ENCODE measurements at places on chromosomes 3 and 15.

- DNase-seq, result no peak
Measured at GRCh38 chr15:51658664-51659063, 22.6 kb upstream of the SCG3 start.

DNA sequence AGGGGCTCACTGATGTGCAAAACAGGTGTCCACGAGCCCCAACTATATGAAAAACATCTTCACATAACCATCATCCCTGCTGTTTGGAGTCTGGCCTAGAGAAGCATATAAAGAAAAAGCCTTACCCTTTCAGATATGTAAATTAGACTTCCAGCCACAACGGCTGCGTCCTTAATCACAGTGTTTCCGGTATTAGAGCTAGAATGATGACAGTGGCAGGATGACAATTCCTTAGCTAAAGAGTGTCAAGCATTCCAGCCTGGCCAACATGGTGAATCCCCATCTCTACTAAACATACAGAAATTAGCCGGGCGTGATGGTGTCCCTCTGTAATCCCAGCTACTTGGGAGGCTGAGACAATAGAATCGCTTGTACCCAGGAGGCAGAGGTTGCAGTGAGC, 19.5 kb upstream of the SAMD7 start:
- DNase-seq, result no peak

DNA sequence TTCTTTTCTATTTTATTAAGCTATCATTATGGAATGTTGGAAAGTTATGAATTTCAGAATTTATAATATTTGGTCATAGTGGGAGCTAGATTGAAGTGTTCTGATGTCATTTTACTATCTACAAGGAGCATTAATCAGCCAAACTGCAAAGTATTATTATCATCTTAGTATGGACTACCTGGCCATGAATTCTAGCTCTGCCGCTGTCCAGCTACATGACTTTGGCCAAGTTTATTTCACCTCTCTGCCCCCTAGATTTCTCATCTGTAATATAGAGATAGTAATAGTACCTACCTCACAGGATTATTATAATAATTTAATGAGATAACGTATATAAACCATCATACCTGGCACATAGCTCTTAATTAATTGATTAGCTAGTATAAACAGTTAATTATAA, 27.8 kb upstream of the ABHD10 start:
- no peak for DNase-seq

DNA sequence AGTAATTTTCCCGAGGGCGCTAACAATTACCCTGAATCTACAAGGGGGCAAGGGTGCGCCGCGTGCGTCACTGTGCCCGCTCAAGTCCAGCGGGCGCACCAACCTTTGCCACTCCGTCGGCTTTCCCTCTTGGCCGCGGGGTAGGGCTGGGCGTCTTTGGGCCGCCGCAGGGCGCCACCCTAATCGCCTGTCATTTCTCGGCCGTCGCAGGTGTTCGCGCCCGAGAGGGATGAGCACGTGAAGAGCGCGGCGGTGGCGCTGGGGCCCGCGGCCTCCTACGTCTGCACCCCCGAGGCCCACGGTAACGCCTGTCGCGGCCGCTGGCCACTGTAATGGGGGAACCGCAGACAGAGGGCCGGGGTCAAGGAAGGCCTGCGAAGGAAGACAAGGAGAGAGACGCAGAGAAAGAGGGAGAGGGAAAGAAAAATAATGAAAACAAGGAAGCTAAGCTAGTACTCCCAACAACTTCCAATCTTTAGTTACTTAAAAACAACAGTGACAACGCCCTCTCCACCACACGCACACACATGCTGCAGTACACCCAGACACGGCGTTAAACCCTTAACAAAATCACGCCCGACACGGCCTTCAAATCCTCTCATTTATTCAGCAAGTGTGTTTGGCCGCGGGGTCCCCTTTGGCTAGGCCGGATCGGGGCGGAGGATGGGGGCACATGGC, 3.8 kb downstream of the SKOR1 start:
- no peak for DNase-seq

DNA sequence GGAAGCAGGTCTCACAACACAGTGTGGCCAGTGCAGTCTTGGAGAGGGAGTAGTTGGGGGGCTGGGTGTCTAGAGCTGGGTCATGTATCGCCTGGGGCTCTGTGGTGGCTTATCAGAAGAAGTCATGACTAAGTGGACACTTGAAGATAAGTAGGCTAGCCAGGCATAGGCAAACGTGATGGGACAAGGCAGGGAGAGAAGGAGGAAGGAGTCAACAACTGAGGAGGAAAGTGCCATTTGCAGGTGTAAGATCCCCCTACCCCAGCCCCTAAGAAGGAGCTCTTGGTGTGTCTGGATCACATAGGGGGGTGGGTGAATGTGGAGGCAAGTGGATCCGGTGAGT, 352.3 kb downstream of the LRTM1 start:
- DNase-seq, result no peak

GRCh38 chr3:69690-70089, 126.9 kb upstream of the CHL1 start:
- DNase-seq, result no peak

DNA sequence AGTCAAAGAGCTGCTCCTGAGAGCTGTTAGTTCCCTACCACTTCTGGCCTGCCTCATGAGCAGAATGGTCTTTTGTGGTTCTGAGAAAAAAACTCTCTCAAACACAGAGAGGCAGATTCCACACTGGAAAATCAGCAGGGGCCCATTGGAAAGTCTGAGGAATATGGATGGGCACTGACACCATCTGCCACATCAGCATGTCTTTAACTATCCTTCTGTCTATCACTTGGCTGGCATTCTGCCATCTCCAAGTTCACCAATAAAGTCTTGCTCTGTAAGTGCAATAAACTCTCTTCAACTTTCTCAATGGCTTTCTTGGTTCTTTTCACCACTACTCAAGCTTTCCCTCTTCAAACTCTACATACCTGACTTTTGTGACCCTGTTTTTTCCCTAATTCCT, 101.3 kb upstream of the GALNT15 start:
- no peak for DNase-seq

DNA sequence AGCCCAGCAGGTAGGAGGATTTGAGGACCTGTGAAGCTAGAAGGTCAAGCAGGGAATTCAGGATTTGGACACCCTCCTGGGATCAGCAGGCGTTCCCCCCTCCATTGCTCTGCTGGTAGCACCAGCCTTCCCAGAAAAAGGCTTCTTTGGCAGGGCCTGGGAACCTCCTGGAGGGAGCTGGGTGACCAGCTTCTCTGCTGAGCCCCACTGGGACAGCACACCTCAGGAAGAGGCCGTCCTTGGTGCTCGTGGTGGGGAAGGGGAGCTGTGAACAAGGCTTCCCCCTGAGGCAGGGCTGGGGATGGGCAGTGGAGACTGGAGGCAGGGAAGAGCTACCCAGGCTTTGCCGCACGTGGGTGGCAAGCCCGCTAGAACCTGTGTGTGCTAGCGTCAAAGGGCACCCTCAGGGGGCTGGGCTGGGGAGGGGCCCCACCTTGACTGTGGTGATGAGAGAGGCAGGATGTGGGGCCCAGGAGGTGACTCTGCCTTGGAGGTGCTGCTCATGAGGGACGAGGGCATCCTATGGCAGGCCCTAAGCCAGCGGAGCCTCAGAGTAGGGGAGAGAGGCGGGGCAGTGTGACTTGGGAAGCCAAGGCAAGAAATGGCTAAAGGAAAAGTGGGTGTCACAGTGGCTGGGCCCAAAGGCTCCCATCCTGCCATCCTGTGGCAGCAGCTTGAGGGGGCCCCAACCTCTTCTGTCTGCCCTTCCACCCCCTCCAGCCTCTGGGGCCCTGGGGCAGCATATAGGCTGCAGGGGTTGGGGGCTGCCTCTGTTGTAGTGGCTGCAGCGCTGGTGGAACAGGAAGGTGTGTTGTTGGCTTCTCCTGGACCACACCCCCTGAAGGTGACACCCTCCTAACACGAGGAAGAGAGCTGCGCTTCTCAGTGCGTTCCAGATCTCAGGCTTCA, 20.7 kb downstream of the KLF13 start:
- peak; percentile 82 for DNase-seq

GRCh38 chr3:97928986-97929385, 43.2 kb downstream of the RIOX2 start:
- no peak for DNase-seq

GRCh38 chr3:120095979-120096426, 1.8 kb upstream of the GSK3B start:
- DNase-seq, result no peak

DNA sequence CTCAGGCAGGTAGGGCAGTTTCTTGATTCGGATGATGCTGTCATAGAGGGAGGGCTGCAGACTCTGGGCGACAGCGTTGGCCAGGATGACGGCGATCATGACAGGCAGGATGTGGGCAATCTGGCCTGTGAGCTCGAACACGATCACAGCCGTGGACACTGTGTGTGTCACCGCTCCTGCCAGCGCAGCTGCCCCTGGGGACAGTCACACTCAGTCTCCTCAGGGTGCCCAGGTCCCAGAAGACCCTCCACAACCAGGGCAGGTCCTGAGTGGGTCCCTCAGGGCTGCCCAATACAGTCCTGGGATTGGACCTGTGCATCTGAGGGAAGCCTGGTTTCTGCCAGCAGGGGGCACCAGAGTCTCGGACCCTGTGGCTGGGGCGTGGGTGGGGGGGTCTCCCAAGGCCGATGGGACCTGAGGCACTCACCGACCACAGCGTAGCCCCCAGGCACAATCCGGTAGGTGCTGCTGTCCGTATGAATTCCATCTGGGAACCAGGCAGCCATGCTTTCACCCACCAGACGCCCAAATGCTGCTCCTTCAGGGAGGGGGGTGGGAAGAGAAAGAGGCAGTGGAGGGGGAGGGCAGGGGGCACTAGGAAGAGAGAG, 7.2 kb downstream of the CLCN2 start:
- peak; percentile 41 for DNase-seq

DNA sequence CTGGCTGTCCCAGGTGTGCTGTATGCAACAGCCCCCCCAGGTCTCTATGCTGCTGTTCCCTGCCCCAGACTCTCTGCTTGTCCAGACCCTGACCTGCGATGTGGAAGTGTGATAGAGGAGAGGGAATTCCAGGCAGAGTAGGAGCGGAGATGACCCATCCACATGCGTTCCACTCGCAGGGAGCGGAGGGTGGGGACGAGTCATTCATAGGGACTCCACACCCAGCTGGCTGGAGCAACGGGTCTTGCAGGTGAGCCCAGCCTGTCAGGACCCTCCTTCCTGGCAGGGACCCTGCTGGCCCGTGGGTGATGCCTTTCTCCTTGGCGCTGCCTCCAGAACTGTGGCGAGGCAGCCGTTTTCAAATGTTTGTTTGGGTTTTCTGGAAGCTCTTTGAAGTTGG, 58.8 kb downstream of the CEMIP start:
- DNase-seq, result no peak

DNA sequence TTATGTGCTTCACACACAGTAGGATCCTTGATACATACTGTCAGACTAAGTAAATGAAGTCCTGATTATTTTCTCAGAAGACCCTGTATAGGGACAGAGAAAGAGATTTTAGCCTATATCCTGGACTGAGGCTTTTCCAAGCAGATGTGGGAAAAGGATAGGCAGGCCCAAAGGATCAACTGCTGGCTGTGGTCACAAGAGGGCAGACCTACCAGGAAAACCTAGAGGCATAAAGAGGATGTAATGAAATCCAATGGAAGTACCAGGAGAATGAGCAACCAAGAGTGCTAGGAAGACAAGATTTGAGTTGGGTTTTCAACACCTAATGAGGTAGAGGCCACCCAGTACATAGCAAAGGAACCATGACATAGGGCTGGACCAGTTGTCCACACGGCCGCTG, 23.1 kb downstream of the DCLK3 start:
- DNase-seq, result no peak

- DNase-seq, result no peak
Measured at GRCh38 chr15:64816452-64816851, 9.0 kb downstream of the PIF1 start.

GRCh38 chr3:115628075-115628412, 4.7 kb downstream of the GAP43 start:
- DNase-seq, result no peak

DNA sequence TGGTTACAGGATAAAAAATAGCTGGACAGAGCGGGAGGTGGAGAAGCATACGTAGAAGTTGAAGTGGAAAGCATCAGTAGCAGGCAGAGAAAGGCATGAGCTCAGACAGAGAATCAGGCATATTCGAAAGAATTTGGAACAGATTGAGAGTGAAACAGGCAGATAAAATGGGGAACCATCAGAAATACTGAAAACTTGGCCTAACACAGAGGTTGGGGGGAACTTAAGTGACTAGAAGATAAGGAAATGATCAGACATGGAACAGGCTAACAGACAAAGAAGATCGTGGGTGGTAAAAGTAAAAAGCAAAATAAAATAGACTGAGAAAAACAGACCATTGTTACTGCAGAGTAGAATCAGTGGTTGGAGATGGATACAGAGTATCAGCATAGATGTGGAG, 32.9 kb downstream of the GTF2E1 start:
- DNase-seq, result no peak

DNA sequence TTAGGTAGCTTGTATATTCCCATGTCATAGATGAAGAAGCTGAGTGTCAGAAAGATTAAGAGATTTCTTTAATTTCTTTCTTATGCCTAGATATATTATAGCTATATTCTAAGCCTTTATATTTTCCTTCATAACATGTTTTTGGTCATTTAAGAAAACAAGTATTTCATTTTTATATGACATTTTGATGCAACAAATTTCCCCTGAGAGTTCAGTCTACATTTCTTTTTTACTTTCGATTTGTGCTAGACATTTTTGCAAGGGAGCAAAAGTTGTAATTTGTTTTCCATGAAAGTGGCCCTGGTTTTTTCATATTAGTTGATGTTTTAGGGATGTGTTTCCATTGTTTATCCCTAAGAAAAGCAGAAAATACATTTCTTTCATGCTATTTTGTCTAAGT, 344.9 kb downstream of the NLGN1 start:
- DNase-seq, result no peak

GRCh38 chr3:89116476-89116875, 9.1 kb downstream of the EPHA3 start:
- no peak for DNase-seq

- no peak for DNase-seq
Measured at GRCh38 chr3:185330238-185330637, 32.7 kb upstream of the MAP3K13 start.

GRCh38 chr3:50637011-50637410, 20.1 kb downstream of the MAPKAPK3 start:
- no peak for DNase-seq

DNA sequence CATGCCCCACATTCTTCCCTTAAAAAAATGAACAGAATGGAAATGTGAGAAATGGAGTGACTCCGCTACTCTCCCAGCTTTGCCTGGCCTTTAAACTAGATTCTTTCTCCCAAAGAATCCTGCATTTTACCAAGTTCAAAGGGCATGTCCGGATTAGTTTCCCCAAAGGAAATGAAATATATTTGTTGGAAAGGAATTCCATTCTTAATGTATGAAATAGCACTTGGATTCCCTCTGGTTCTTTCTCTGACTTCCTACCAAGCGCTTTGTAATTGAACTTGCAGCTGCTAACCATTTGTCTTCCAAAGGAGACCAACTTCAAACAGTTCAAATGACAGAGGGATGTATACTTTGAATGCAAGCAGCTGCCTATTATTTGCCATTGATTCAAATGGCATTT, 18.9 kb downstream of the MAP2K1 start:
- DNase-seq, result no peak
